ENCODE measurements at places on chromosomes 7 and 10. TPM values are rescaled to one million over a fixed set of nuclear protein-coding genes. Genes with fewer than 3 reads are reported as not detected.
A peak's percentile ranks its signal among the peaks of the same experiment; 100 is the strongest.

DNA sequence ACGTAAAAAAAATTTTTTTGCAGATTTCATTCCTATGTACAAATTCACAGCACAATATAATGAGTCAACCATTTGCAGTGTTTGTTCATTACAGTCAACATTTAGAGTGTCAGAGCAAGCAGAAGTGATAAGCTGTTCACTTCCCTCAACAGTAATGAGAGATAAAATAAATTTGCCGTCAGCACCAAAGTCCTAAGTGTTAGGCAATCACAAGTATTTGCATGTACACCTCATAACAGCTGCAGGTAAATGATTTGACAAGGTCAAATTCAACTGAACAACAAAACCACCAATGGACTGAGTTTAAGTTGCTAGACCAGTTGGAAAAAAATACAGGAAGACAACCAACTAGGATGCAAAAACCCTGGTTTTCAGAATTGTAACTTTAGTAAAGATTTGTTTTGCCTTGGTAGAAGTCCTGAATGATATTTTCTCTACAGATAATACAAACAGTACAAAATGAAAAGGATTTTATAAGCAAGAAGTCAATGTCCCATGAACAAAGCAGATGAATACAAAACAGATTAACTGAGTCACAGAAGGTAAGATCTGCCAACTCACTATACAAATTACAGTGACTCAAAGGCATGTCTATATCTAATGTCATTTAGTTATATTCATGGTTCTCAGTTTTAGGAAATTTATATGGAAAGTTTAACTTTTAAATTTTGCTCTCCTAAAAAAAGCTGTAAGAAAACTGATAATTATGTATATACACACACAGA lies 10.4 kb downstream of the RAPGEF5 start:
- no peak for DNase-seq

DNA sequence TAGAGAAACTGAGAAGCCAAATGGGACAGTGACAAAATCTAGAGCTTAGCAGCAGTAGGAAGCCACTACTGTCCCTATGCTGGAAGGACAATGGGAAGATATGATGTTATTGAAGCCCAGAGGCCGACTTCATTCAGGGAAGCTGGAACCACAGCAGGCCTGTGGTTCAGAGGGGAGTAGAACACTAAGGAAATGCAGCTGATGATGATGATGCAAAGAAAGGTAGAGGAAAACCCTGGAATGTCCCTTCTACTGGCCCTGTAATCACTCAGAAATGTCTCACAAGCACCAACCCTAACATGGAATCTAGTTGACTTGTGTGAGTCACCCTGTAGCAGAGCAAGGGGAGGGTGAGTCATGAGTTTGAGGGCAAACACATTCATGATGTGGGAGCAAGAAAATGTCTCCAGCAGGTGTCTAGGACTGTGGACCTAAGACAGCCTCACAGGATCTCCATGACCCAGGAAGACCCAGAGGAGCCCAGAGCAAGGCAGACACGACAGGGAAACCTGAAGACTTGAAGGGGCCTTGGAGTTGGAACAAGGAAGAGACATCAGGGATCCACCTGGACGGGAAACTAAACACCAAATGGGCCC lies 37.0 kb upstream of the LRRC17 start:
- no peak for DNase-seq

DNA sequence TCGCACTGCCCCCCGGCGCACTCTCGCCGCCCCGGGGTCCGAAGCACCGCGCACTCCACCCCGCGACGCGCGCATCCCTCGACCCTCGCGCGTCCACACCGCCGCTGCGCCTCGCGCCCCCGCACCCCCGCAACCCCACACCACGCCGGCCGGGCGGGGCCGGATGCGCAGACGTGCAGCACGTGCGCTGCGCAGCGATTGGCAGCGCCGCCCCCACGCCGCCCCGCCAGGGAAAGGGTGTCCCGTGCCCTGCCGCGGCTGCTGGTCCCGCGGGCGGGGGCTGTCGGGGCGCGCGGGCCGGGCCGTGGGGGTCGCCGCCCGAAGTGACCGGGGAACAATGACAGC lies 53.7 kb upstream of the KDM7A start:
- peak; percentile 81 for DNase-seq

GRCh38 chr7:98216941-98217622 lies 5.8 kb downstream of the BHLHA15 start:
- no peak for DNase-seq

DNA sequence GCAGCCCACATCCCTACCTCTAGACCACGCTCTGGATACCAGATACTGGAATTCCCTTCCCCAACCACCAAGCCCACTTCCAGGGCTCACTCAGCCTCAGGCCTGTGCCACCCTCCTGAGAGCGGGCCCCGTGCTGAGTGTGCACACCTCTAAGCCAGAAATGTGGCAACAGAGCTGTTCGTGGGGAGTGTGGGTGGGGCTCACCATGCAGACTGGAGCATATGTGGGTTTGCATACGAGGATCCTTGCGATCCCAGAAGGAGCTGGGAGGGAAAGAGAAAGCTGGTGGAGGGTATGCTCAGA lies 13.0 kb upstream of the LIMK1 start:
- DNase-seq: no peak

The SPDYE2 gene
- 0.20 TPM for total RNA-seq

- DNase-seq: no peak
These were observed 9.1 kb upstream of the EIF4H start for GRCh38 chr7:74164985-74165456.

- DNase-seq: peak; percentile 59
These were observed 12.6 kb downstream of the KLLN start for GRCh38 chr10:87850742-87851205.

DNA sequence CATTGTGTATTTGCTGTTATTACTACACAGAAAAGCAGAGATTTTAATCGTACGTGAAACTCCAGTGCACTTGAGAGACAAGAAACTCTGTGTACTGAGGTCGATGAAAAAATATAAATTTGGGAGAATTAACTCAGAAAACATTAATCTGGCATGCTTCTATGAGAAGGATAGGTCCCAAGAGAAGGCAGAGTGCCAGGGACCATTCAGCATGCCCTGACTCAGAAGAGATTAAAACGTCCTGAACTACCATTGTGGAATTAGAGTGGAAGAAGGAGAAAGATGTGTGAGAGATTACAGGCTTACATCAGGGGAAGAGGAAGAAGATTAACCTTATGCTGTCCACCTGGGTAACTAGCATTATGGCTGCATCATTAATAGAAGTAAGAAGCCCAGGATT lies 72.4 kb downstream of the REEP3 start:
- DNase-seq: no peak

DNA sequence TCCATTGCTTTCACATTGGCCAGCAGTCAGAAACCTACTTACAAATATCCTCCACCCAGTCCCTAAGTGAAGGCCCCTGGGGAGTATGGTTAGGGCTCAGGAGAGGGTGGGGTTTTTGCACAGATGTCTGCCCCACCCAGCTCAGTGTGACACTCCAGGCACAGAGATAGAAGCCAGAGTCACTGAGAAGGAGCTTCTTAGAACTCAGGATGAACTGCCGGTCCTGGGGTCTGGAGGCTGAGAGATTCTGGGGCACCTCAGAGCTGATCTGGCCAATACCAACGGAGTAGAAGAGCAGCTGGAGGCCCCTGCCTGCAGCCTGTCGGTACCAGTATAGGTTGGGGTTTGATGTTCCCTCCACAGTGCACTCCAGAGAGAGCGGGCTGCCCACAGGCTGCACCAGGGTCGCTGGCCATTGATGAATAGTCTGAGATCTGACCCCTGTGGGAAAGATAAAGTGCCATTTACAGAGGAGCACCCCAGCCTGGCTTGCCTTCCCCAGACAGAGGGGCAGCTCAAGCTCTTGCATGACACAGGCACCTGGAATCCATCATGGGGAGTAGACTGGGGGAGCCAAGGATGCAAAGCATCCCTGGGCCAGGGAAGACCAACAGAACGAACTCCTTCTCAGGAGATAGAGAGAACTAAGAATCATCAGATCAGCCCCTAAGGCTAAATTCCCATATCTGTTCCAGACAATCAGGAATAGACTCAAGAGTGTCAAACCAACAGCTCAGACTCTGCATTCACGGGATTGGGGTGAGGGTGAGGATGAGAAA lies 41.9 kb downstream of the PRSS2 start:
- DNase-seq: peak; percentile 50

- DNase-seq: no peak
These were observed 4.9 kb downstream of the FAM149B1 start for GRCh38 chr10:73172867-73173266.

GRCh38 chr7:140673063-140673773 lies 473 bp downstream of the ADCK2 start:
- peak; percentile 68 for DNase-seq

GRCh38 chr7:69598081-69598486 lies at the start of gene AUTS2:
AUTS2 (plus strand) TSS chr7:69598475; CDS start chr7:69599654, 1,179 bp downstream.
- DNase-seq: peak; percentile 41

The TMEM254 gene
- 14.2 TPM for total RNA-seq

GRCh38 chr10:11521860-11522259 lies 89.6 kb downstream of the USP6NL start:
- no peak for DNase-seq

- DNase-seq: no peak
These were observed 4.6 kb downstream of the NFKB2 start for GRCh38 chr10:102400076-102400475.

DNA sequence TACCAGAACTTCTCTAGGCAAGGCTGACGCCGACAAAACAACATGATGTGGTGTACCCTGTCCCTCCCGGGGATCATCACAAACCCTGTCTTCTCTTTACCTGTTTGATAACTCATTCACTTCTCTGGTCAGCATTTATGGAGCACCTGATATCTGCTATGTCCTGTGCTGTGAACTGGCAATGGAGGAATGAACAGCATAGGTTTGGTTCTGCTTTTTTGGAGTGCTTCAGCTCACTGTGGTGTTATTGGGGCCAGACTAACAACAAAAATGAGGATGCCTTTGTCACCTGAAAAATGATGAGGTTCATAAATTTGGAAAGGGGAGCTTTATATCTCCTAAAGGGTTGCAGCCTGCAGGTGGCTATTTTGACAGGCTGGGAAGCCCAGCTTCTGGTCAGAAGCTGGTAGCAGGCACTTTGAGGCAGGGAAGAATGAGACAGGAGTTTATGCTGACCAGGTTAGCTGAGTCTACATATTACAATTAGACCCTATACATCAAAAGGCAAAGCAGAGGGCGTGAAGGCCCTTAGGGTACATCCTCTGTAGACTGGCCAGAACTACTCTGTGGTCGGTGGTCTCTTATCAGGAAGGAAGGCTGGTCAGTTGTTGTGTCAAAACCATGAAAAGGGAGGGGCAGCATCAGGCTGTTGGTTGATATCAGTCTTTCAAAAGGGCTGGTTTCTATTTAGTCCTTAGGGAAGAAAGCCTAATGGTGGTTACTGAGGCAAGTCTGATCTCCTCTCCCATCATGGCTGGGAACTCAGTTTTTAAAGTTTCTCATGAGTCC lies 42.3 kb downstream of the SH2D4B start:
- DNase-seq: no peak
